ENCODE measurements at places on chromosomes 2 and 18.

DNA sequence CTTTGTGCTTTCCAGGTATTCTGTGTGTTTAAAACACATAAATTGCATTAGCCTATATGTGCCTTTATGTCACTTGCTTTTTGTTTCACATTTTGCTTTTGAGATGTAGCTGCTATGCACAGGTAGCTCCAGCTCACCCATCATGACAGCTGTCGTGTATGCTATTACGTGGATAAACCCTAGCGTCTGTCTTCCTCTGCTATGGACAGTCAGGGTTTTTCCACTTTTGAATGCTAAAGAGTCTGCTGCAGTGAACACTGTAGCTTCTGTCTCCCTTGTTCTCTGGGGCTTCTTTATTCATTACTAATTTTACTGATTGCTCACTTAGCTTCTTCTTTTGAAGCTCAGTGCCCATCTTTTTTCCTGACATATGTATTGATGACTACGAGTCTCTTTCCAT lies 24.7 kb upstream of the MBP start:
- DNase-seq = no peak

DNA sequence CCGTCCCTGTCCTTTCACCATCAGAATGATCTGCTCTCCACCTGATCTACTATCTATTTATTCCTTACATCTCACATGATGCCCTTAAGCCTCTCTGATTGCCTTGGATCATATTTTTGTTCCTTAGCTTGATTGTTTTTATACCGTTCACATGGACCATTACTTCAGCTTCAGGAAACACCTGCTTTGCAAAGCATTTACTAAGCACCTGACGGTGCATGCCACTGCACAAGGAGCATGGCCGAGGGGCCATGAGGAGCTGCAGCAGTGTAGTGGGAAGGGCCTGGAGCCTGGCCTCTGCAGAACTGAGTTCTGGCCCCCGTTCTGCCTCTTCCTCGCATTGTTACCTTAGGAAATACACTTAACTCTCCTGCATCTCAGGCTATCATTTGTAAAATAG lies 124.1 kb upstream of the NDUFV2 start:
- no peak for DNase-seq

- no peak for DNase-seq
These were observed 61.2 kb downstream of the FARSB start for GRCh38 chr2:222594679-222595078.

DNA sequence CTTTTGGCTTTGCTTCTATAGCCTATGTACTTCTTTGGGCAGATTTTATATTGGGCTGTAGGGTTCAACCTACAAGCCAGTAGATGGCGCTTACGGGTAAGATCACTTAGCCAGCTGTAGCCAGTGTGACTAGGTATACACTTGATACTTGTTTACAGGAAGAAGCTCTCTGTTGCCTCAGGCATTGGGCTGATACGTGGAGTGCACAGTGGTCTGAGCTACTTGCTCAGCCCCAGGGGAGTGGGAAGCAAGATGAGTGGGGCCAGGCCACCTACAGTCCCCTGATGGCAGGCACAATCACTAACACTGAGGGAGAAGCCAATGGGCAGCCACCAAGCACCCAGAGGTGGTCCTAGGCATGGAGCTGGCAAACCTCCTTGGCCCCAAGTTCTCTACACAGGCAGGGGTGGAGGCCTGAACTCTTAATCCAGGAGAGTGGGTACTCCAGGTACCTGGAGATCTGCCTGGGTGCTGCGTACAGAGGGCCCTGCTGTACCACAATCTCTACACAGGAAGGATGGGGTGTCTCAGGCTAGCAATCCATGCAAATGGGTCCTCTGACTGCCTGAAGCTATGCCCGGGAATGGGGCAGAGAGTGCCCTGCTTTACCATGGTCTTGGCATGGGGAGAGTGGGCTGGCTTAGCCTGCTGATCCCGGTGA lies 122.2 kb downstream of the NCOA1 start:
- DNase-seq = no peak

DNA sequence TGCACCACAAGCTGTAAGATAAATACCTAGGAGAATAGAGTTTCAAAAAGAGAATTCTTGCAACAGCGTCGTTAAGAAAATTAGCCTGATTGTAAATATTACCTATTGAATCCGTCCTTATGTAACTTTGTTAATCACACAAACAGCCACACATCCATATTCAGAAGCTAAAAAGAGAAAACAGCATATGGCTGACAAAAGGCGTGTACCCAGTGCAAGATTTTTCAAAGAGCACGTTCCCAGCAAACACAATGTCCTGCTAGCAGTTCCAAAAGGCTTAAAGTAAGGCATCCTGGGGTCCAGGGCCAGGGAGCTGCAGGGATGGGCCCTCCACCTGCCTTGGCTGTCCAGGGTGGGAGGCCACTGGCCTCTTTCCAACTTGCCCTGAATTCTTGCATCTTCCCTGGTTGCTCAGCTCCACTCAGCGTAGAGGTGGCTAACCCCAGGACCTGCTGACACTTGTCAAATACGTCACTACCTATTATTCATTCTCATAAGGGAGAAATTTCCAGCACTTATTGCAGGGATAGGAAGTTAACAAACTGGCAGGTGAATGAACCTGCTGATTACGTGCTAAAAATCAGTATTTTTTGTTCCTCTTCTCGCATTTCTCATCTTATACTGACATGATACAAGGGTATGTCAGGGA lies 102.1 kb upstream of the NEDD4L start:
- DNase-seq = no peak

Data from retina (tissue), 1 donor.